ENCODE measurements at places on chromosomes 6 and 20.
A peak's percentile ranks its signal among the peaks of the same experiment; 100 is the strongest.

DNA sequence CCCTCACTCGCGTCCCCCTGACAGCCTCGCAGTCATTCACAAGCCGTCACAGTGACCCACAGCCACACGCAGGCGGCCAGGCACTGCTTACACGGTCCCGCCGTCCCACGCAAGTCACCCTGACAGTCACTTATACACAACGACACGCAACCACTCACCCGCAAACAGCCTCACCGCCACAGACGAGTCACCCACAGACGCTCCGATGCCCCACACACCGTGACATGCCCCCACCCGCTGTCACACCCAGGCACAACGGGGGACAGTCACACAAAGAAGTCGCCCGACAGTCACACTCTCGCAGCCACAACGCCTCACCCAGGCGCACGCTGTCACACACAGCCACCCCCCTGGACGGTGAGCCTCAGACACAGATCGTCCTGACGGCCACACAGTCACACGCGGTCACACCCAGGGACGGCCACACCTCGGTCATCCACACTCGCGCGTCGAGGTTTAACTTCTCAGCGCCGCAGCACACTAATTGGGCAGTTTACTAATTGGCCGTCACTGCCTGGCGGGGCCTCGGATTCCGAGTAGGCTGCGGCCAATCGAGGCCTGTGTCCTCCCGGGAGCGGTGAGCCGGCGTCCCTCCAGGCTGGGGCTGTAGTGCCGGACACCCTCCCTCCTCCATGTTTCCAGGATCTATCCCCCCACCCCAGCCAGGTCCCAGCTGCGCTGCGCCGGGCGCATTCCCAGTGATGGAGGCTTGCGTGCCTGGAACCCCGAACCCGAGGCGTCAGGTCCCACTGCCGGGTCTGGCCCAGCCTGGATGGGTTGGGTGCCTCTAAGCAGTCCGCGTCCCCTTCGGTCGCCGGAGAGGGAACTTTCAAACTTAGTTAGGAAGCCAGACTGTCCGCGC lies 790 bp downstream of the TOX2 start:
- DNase-seq, result peak; percentile 64

DNA sequence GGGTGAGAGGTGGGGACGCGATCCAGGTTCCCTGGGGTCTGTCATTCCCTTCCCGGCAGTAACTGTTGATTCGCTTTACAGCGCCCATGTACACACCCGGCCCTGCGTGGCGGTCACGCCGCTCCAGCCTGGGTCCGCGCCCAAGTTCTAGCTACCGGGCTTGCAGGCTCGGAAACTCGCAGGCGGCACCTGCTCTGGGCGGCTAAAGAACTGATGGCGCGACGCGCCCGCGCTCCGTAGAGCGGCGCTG lies 1.4 kb upstream of the POU3F2 start:
- peak; percentile 82 for DNase-seq

GRCh38 chr6:1757131-1757530 lies 147.4 kb downstream of the FOXC1 start:
- DNase-seq, result no peak

DNA sequence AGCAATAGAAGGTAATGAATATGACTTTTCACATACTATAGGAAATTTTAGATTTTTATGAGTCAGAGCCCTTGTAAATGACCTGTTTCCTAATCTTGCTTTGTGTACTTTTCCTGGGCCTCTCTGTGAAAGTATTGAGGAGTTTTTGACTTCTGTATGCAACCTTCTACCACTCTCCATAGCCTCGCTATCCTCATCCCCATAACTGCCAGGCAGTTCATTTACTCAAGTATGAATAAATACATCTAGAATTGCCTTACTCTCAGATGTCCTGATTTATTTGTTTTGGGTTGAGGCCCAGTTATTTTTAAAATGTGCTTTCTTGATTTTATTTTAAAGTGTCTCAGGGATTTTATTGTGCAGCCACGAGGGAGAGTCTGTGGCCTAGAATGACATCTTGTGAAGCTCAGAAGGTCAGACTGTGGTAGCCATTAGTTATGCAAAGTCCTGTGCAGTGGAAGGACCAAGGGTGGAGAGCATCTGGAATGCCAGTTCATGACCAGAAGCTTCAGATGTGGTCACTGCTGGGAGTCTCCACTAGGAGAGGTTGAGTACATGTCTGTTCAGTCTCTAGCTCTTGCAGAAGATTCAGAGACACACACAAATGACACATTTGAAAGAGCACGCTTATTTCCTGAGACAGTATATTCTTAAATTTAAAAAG lies 346.2 kb upstream of the IMPG1 start:
- DNase-seq, result no peak

GRCh38 chr6:87101067-87101466 lies 6.2 kb upstream of the CGA start:
- no peak for DNase-seq

GRCh38 chr20:38196592-38196991 lies 31.5 kb upstream of the TGM2 start:
- DNase-seq, result peak; percentile 43

DNA sequence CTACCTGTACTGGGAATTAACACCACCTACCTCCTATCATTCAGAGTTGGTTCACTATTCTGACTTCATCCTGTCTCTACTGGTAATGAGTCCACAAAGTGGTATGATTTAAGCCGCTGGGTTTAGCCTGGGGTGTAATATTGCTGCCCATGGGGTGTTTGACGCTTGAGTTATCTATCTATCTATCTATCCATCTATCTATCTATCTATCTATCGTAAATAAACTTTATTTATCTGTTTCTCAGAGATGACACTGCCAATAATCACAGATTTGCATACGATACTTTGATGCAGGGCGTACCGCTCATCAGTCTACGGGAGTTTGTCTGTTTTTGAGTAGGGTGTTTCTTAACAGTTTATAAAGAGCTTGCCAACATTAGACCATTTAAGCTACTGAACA lies 73.6 kb upstream of the ZNF184 start:
- no peak for DNase-seq

GRCh38 chr6:169720207-169720855 lies 4.0 kb downstream of the PHF10 start:
- no peak for DNase-seq

- no peak for DNase-seq
Observed at GRCh38 chr6:136470044-136470443, 80.2 kb downstream of the MAP7 start.

DNA sequence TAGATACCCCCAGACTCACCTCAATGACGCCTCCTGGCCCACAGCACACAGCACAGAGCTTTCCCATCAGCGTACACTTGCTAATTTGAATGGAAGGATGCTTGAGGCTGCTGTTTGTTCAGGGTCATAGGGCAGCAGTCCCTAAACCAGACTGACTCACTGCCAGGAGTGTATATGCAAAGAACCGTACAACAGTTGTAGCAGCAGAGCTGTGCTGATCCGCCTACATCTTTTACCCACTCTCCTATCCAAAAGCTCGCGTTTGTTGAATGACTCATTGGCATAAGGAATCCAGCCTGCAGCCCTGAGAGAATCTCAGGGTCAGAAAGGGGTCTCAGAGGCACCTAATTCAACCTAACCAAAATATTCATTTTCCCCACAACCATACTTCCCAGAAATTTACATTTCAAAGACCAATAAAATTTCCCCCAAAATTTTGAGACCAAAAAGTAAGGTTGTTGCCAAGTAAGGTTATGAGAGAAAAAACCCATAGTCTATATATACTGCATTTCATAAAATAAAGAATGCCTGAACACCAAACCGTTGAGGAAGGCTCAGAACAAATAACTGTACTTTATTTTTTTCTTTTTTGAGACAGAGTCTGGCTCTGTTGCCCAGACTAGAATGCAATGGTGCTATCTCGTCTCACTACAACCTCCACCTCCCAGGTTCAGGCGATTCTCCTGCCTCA lies 35.3 kb upstream of the CCND3 start:
- no peak for DNase-seq

DNA sequence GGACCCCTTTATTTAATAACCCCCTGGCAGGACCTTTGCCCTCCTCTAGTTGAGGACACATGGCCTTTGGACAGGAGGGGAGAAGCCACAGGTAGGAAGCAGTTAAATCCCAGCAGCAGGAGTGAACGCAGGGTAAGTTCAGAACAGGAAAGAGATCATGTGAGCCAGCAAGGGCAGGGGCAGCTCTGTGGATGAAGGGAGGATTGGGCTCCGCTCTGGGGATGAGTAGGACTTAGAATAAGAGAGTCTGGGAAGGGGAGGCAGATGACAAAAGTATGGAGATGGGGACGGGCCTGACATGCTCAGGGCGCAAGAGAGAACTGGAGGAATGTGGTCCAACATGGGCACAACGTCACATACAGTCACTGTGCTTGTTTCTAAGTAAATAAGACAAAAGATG lies 89.0 kb downstream of the NDUFAF5 start:
- DNase-seq, result no peak

GRCh38 chr6:21808551-21809242 lies 215.1 kb downstream of the SOX4 start:
- DNase-seq, result no peak

Measured in ecto neural progenitor cell (in vitro differentiated cells).